Esophagus squamous epithelium (tissue), 5 donors: ENCODE measurements at places on chromosomes 7 and 10.

- DNase-seq: no peak
Observed at GRCh38 chr7:116933465-116933864, 19.8 kb upstream of the ST7 start.

DNA sequence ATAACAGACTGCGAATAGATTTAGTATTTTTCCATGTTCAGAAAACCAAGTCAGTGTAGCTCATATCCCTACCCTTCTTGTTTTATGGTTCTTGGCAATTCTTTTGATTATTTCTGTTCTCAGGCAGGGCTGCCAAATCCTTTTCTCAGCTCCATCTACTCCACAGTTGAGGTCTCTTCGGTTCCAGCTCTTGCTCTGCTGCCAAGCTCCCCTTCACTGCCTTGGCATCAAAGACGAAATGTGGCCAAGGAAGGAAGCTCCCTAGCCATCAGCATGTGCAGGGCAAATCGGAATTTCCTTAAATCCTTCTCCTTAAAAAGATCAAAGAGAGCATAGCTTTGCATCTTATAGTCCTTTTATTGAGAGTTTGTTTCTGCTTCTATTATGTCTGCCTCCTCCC lies 116.4 kb upstream of the NOBOX start:
- no peak for DNase-seq

GRCh38 chr10:67141300-67141699 lies 215.5 kb downstream of the LRRTM3 start:
- DNase-seq: no peak

GRCh38 chr10:133067149-133068105 lies 20.3 kb upstream of the ADGRA1 start:
- no peak for DNase-seq

DNA sequence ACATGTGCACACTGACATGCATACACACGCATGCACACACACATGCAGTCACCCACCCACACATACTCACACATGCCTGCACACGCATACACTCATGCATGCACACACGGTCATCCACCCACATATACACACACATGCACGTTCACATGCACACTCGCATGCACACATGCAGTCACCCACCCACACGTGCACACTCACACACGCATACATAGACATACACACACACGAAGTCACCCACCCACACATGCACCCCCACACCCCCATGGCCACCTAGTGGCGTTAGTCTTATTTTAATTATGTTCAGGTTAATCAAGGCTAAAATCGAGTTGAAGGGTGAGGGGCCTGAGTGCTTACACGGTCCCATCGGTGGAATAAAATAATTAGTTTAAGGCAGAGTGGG lies 96.8 kb downstream of the DNAJB6 start:
- DNase-seq: no peak

GRCh38 chr7:35691827-35692307 lies 3.1 kb downstream of the HERPUD2 start:
- no peak for DNase-seq

GRCh38 chr7:27955011-27955410 lies 215.0 kb downstream of the TAX1BP1 start:
- DNase-seq: no peak

GRCh38 chr7:84614821-84615501 lies 420.4 kb upstream of the SEMA3A start:
- DNase-seq: no peak

DNA sequence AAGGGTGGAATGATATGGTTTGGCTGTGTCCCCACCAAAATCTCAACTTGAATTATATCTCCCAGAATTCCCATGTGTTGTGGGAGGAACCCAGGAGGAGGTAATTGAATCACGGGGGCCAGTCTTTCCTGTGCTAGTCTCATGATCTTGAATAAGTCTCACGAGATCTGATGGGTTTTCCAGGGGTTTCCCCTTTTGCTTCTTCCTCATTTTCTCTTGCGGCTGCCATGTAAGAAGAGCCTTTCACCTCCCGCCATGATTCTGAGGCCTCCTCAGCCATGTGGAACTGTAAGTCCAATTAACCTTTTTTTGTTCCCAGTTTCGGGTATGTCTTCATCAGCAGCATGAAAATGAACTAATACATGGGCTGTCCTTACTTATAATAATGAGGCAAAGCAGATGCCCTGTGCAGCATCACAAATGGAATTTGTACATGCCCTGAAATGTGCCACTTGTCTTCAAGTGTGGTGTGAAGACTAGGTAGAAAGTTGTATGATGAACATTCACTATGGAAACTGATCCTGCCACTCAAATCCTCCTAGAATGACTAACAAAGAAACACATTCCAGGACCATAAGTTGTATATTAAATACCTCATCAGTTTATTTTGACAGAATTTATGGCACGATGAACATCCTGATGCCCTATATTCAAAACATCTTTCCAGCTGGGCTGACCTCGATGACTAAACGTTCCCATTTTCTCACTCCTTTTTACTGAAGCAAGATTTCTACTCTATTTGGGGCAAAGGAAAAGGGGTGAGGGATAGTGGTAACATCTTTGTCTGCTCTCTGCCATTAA lies 122.8 kb upstream of the CTTNBP2 start:
- DNase-seq: no peak

GRCh38 chr10:47189802-47190201 lies 110.2 kb upstream of the GDF10 start:
- DNase-seq: no peak

- DNase-seq: no peak
Observed at GRCh38 chr10:70602665-70603448, at the start of gene PRF1. TSS of gene PRF1 (minus strand) at chr10:70602741. CDS start at chr10:70600902, 1,839 bp downstream.

DNA sequence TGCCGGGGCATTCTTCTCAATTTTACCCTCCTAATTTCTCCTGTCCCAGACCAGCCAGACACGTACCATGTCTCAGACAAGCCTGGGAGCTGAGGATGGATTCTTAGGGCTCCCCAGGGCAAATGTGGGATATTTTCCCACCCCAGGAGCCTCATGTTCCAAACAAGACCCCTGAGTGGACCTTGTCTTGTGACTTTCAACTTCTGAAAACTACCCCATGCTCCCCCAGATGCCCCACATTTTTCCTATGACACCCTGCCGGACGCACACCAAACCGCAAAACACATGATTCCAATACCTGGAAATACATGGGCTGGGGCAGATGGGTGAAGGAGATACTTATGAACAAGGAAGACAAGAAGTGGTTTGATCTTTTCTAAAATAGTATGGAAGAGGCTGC lies 874 bp downstream of the GIMAP5 start:
- DNase-seq: no peak

DNA sequence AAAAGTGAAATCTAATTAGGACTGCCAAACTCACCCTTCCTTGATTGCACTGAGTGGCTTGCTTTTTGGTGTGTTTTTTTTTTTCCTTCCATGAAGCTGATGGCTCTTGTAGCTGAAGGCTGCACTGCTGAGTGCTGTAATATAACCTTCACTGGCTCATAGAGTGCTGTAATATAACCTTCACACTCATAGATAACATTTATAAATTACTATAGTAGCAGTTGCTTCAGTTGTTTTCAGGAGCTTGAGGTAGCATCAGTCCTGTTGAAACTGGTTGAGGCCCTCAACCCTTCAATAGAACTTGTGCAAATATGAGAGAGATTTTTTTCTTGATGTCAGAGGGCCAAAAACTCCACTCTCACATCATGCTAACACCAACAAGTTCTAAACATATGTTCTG lies 404.9 kb upstream of the MBL2 start:
- DNase-seq: no peak

GRCh38 chr7:132087421-132087820 lies 488.8 kb downstream of the PLXNA4 start:
- DNase-seq: no peak

DNA sequence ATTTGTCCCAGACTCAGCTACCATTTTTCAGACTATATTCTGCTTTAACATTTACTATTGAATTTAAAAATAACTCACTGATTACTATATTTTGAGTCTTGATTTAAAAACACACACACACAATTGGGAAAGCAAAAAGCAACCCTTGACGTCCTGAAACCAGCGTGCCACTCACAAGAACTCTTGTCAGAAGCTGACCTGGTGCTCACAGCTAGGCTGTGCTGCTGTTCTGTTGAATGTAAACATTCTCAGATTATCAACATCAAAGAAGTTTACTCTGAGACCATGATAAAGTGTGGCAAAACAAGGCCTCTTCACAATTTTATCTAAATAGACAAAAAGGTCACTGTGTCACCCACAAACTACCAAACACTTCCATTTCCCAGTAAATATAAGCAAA lies 62.6 kb upstream of the CACNA2D1 start:
- no peak for DNase-seq

GRCh38 chr10:75115137-75115536 lies 3.7 kb downstream of the SAMD8 start:
- DNase-seq: no peak

- no peak for DNase-seq
Observed at GRCh38 chr7:109178342-109178741, 608.7 kb downstream of the DNAJB9 start.

GRCh38 chr10:31272841-31273240 lies 46.2 kb upstream of the ZEB1 start:
- DNase-seq: no peak
